Stimulated activated CD8-positive, alpha-beta memory T cell treated with anti-CD3 and anti-CD28 coated beads, Interleukin-4, amount 100 ng/mL, for 4 hours (primary cell): ENCODE measurements at places on chromosomes 3 and 15.

- no peak for DNase-seq
These were observed 7.3 kb downstream of the RFT1 start for GRCh38 chr3:53122933-53123305.

DNA sequence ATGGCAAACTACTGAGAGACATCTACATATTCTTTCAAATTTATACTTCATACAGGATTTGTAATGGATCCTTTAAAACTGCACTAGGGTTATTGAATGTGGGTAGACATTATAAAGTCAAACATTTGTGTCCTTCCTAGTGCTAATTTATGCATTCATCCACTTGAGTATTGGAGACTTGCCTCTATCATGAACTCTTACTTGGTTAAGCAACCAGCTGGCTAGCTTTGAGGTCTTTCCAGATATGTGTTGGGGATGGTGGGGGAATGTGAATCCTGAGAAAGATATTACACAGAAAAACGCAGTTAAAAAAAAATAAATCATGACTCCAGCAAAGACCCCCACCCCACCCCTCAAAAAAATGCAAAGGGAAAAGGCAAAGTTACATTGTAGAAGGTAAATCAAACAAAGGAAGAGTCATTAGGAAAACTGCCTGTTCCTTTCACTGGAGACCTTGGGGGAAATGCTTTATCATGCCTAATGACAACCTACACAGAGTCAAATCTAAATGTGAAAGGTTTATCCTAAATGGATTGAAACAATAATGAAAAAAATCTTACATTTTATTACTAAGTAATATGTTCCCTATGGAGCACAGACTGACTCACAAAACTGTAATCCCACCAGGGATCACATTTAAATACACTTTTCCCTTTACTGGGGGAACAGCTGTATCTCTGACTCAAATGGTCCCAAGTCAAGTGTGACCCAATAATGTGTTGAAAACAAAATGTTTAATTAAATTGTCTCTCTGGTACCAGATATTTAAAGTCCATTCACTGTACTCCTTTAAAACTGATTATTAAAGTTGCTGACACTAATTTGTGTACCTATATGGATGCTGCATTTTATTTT, 522.3 kb downstream of the ROBO1 start:
- DNase-seq = no peak

- no peak for DNase-seq
These were observed 112.2 kb upstream of the ETV5 start for GRCh38 chr3:186220911-186221645.

DNA sequence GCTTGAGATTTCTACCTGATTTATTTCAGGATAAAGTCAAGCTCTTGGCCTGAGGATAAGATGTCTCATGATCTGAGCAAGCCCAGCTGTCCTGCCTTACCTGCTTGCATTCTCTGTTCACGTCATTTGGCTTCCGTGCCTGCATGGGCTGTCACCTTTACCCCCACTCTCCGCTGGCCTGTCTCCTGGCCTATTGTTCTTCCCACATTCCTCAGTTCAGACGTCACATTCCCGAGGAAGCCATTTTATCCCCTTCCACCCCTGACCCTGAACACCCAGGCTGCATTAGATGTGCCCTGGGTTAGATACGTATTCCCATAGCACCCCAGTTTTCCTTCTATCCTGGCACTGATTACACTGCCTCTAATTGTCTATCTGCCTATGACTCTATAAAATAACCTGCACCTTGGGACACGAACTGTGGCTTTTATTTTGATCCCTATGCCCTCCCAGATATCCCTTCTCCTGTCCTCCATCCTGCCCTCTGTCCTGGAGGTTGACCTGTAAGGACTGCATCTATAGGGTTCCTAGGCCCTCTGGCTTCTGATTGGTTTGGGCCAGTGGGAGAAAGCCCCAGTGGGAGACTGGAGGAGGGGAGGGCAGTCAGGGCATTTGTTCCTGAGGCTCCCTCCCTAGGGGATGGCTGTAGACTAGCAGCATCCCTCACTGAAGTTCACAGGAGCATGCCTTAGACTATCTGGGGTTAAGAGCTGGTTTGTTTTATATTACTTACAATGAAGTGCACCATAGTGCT, 19.2 kb upstream of the UBE2Q2 start:
- no peak for DNase-seq
